ENCODE measurements at places on chromosomes 11 and 22.

GRCh38 chr22:45548991-45549761 lies 46.5 kb downstream of the FBLN1 start:
- no peak for DNase-seq

- DNase-seq: no peak
These were observed 113.5 kb downstream of the GUCY1A2 start for GRCh38 chr11:106904826-106905225.

GRCh38 chr11:63888170-63889086 lies 28.5 kb downstream of the RCOR2 start:
- DNase-seq: peak; percentile 51

DNA sequence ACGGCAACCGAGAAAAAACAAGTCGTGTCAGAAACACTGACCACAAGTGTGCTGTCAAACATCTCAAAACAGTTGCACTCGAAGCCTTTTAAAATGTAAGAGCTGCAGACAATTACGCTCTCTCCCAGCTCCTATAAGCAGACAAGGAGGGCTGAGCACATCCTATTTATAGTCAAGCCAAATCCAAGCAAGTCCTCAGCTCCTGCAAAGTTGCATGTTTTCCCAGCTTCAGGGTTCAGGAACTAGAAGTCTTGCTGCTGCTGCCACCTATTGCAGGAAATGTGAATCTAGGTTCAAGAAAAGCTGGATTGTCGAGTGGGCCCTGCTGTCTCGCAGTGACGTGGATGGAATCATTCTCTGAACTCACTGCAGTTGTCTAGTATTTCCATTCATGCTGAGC lies 15.5 kb downstream of the EFCAB6 start:
- DNase-seq: no peak

GRCh38 chr11:42595876-42596275 lies 715.9 kb upstream of the API5 start:
- no peak for DNase-seq

DNA sequence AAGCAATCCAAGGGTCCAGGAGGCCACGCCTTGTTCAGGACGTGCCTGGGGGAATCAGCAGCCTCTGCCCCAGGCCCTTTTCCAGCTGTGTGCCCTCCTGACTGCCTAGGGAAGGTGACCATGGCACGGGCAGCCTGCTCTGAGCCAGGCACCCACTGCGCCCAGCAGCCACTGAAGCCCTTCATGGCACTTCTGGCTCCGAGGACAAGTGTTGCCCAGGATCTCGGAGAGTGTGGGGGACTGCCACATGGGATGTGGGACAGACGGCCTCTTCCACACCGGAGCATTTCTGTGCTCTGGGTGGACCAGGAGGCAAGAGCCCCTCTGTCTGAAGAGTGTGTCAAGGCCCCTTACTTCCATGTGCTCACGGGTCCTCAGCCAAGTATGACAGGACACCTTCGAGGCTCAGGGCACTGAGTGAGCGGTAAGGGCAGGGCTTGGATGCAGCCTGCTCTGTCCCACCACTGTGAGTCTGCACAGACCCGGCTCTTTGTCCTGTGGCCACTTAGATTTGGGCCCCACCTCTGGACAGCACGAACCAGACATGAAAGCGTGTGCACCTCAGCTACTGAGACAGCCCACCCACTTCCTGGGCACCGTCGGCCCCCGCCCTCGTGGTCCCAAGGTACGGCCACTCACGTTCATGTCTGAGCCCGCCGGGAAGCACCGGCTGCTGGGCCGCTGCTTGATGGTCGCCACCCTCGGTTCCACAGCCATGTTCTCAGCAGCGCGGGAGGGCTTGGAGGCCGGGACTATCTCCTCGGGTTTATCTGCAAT lies 93.6 kb downstream of the CTTN start:
- no peak for DNase-seq

DNA sequence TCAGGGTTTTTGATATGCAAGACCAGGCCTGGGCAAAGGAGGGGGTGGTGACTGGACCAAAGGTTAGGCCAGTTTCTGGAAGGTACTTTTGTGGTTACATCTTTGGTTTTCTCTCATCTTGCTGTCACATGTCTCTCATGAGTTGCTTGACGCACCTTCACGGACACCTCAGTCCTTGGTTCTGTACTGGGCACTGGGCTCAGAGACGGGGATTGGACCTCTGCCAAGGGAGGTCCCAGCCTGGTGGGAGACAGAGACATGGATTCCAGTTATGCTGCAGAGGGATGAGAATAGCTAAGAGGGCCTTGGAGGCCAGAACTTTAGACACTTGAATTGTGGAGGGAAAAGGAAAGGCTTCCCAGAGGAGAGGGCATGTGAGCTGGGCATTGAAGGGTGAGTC lies 1.7 kb downstream of the USP35 start:
- no peak for DNase-seq

GRCh38 chr11:110141812-110142211 lies 48.6 kb downstream of the ZC3H12C start:
- no peak for DNase-seq

GRCh38 chr11:119684361-119685110 lies 44.5 kb downstream of the NECTIN1 start:
- DNase-seq: no peak

GRCh38 chr11:69382131-69383128 lies 88.5 kb downstream of the MYEOV start:
- no peak for DNase-seq

GRCh38 chr22:26377170-26377830 lies 51.8 kb upstream of the ASPHD2 start:
- no peak for DNase-seq

DNA sequence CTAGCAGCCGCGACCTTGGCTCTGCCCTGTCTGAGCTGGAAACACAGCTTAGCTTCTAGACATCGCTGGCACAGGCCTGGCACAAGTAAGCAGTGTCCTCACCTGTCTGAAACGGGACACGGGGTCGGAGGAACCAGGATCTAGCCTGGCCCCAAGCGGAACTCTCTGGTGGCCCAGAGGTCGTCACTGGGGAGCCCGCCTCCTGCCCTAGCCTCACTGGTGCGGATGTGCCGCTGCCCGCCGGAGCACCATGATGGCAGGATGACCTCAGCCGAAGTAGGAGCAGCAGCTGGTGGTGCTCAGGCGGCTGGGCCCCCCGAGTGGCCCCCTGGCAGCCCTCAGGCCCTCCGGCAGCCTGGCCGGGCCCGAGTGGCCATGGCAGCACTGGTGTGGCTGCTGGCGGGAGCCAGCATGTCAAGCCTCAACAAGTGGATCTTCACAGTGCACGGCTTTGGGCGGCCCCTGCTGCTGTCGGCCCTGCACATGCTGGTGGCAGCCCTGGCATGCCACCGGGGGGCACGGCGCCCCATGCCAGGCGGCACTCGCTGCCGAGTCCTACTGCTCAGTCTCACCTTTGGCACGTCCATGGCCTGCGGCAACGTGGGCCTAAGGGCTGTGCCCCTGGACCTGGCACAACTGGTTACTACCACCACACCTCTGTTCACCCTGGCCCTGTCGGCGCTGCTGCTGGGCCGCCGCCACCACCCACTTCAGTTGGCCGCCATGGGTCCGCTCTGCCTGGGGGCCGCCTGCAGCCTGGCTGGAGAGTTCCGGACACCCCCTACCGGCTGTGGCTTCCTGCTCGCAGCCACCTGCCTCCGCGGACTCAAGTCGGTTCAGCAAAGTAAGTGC lies 871 bp downstream of the SLC35E4 start:
- DNase-seq: no peak

DNA sequence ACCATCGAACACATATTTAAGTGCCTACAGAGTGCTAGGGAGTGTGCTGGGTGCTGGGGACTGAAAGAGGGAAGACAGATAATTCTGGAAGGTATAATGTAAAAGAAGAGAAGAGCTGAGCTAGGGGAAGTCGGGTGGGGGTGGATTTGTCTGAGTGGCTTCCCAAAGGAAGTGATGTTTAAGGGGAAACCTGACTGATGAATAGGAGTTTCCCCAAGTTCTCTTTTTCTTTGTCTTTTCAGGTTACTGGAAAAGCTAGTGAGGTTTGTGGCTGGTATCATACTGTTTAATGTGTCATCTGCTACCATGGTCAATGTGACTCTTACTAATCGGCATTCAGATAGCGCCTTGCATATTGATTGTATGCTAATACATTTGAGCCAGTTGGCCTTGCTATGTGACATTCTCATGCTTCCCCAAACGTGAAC lies 151.6 kb upstream of the MTMR2 start:
- no peak for DNase-seq

DNA sequence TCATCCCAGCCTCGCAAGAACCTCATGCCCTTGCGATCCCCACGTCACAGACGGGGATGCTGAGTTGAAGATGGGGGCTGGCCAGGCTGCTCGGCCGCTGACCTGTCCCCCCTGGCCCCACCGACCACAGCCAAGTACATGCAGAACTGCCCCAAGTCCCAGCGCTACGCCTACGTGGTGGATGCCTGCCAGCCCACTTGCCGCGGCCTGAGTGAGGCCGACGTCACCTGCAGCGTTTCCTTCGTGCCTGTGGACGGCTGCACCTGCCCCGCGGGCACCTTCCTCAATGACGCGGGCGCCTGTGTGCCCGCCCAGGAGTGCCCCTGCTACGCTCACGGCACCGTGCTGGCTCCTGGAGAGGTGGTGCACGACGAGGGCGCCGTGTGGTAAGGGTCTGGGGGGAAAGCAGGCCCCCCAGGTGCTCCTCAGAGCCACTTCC lies 10.0 kb downstream of the MUC5B start:
- no peak for DNase-seq

DNA sequence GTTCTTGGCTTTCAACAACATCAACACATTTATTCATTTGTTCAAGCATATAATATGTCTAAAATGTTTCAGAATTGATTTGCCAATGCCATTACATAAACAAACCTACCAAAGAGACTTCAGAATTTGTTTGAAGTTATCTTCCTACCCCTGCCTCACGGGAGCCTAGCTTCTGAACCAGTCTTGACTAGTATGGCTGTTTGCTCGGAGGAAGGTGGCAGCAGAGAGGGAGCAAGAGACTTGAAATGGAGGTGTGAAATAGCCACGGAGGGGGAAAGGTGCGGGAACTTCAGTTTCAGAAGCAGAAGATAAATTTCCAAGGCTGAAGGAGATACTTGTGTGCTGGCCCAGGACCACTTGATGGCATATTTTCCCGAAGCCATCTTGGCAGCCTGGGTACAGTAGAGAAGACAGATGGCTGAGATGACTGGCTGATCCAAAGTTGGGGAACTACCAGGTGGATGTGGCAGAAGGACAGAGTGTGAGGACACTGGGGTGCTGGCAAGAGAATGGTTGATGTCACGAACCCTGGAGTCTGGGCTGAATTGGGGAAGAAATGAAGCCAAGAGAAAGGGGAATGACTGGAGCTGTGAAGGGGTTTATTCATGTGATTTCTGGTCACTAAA lies 14.0 kb upstream of the MTCH2 start:
- DNase-seq: no peak

GRCh38 chr22:19801340-19802000 lies 40.9 kb downstream of the TBX1 start:
- no peak for DNase-seq

DNA sequence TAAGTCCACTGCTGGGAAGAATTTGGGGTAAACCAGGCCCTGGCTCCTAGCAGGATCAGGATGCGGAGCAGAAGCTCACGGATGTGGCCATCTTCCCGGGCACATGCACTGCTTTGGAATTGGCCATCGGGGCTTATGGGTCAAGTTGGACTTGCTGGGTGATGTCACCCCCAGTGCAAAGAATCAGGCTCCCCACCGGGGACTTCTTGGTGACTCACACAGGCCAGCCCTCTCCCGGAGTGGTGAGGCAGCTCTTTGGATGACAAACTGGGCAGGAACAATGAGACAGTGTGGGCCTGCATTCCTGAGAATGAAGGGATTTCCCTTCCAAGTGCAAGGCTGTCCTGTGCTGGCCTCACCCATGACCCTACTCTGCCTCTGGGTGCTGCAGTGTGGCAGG lies 128.8 kb upstream of the ANO1 start:
- DNase-seq: no peak

- DNase-seq: no peak
These were observed 104.1 kb downstream of the ETS1 start for GRCh38 chr11:128483211-128483788.

DNA sequence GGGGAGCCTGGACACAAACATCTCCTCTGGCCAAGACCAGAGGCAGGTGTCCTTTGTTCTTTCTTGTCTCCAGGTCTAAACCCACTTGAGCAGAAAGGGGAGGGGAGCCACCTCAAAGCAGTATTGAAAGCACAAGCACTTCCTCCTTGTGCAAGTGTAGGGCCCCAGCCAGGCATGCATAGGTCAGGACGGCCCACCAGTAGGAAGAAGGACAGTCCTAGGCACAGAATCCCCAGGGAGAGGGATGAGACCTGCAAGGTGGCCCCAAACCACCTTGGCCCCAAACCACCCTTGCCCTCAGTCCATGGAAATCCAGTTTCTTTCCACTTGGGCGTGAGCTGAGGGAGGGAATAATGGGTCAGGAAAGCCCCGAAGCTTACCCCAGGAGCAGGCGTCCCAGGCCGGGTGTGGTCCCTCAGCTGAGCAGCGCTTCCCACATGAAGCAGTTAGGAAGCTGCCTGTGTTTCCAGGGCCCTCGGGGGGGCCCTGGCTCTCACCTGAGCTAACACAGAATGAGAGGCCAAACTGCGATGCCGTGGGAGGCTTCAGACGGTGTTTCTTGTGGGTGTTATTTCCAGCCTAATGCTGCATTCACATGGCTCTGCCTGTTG lies 20.4 kb upstream of the IGSF9B start:
- DNase-seq: no peak

DNA sequence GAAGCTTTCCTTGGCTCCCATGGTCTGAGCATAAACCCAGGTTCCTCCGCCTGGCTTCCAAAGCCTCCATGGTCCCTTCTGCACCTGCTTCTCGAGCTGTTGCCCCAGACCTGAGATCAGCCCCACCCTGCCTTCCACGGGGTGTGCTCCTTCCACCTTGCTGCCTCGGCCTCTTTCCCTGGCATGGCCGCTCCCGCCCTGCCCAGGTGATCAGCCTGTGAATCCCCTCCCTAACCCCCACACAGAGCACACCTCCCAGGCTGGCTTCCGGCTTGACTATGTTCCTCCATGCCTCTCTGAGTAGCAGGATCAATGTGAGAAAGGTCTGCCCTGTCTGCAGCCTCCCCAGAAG lies 2.7 kb upstream of the PPP6R3 start:
- no peak for DNase-seq

GRCh38 chr11:88680806-88681205 lies 343.3 kb upstream of the CTSC start:
- no peak for DNase-seq

DNA sequence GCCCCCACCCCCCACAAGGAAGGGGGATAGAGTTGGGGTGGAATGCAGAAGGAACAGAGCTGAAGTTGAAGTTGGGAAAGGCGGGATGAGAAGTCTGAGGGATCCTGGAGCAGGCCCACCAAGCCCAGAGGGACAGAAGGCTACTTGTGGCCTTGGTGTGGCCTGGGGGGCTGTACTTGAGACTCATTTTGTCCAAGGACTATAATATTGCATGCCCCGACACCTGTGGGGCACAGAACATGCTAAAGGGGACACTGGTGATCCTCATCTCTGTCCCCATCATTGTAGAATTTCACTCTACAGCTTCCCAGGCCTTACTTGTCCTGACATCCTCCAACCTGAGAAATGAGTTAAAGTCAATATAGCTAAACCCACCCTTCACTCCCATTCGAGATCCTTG lies 1.3 kb downstream of the ESAM start:
- no peak for DNase-seq
